PC-3 (cell line): ENCODE measurements at places on chromosomes 1 and 21. TPM values are rescaled to one million over a fixed set of nuclear protein-coding genes. Genes with fewer than 3 reads are reported as not detected.

DNA sequence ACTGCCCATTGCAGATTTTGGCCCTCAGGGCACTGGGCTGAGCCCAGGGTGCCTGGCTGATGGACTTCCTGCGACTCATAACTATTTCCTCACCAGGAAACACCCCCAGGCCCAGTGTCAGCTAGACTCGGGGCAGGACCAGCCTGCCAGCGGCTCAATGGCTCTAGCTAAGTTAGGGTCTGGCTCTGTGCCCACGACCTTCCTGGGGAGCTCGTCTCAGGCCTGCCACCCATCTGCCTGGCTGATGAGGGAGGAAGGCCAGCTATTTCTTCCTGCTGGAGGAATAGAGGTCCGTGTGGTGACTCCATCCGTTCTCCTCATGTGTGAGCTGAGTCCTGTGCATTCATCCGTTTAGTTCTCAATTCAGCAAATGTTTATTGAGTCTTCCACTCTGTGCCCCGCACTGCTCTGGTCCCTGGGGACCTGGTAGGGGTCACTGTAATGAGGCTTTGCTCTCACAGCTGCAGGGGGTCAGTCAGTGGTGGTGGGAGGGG is 44.5 kb downstream of the KIRREL1 start:
- no peaks in the 10 kb centered on the region for H3K27me3 ChIP-seq
- no peaks in the 10 kb centered on the region for H3K36me3 ChIP-seq

DNA sequence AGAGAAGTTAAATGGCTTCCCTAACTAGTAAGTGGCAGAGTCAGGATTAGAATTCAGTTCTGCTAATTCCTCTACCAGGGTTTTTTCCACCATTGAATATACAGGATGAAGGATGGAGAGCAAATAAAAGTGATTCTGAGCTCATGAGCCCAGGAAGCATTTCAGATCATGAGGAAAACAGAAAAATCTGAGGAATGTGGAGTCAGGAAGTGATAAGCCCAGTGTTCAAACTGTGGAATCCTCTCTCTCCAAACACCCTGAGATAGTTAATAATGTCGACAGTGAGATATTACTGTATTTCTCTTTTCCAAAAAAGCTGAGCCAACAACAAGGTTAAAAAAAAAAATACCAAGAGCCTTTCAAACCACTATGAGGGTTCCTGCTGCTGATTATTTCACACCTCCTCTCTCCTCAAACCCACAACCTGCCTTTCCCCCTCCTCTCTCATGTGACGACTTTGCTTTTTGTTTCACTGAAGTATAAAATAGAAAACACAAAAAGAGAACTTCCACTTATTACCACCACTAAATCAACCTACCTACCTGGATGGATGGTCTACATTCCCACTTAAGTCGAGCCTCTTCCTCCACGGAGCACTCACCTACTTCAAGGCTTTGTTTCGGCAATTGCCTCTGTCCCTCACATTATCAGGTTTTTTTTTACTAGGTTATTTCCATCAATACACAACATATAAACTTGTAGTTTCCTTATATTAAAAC is 8.9 kb downstream of the SLAMF1 start:
- H3K4me3 ChIP-seq: no peak overlapping the region
- H3K27me3 ChIP-seq: peaks cover 87% of the 10 kb centered on the region
- DNase-seq: no peak
- no peak overlapping the region for H3K27ac ChIP-seq
- H3K4me1 ChIP-seq: no peaks in the 10 kb centered on the region

The AMY2B gene
- 0.23 and 0.98 TPM in 2 replicates for total RNA-seq

GRCh38 chr21:40120940-40121575 is 253.8 kb downstream of the PCP4 start:
- H3K36me3 ChIP-seq: no peaks in the 10 kb centered on the region
- H3K4me3 ChIP-seq: no peak overlapping the region
- H3K27me3 ChIP-seq: no peaks in the 10 kb centered on the region; the same call in 1 of the 2 replicates
- no peaks in the 10 kb centered on the region for H3K4me1 ChIP-seq

The IQCC gene
- total RNA-seq: 8.5 and 11.8 TPM in 2 replicates

The RAB3B gene
- total RNA-seq: 4.5 and 5.0 TPM in 2 replicates

The PLEKHG5 gene
- total RNA-seq: 42.8 and 66.1 TPM in 2 replicates

The SLAMF6 gene
- total RNA-seq: not detected in 2 replicates

DNA sequence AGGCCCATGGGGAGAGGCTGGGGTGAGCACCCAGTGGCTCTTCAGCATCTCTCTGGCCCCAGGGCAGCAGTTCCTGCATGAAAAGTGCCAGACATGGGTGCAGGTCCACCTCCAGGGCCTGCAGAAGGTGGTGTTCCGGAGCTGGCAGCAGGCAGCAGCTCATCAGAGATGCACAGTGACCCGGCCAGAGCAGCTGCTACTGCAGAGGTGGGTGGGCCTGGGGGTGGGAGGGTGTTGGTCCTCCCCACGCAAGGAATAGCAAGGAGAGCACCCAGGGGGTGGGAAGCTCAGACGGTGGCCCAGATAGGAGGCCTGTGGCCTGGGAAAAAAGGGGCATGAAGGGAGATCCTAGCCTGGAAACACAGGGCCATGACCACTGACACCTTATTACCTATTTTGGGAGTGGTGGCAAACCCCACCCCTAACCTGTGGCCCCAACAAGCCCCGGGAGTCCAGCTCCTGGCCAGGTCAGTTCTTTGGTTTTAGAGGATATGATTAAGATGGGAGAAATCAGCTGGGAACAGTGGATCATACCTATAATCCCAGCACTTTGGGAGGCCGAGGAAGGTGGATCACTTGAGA is 20.2 kb downstream of the C1orf167 start:
- peaks cover 2% of the 10 kb centered on the region; the same call in 1 of the 2 replicates for H3K4me1 ChIP-seq
- no peaks in the 10 kb centered on the region for H3K36me3 ChIP-seq
- no peak overlapping the region for H3K27ac ChIP-seq
- H3K27me3 ChIP-seq: no peaks in the 10 kb centered on the region
- H3K4me3 ChIP-seq: no peak overlapping the region

GRCh38 chr1:59354709-59355337 is 57.9 kb downstream of the FGGY start:
- no peak for DNase-seq
- H3K4me3 ChIP-seq: no peak overlapping the region
- H3K27me3 ChIP-seq: no peaks in the 10 kb centered on the region
- H3K27ac ChIP-seq: no peak overlapping the region
- H3K36me3 ChIP-seq: no peaks in the 10 kb centered on the region

DNA sequence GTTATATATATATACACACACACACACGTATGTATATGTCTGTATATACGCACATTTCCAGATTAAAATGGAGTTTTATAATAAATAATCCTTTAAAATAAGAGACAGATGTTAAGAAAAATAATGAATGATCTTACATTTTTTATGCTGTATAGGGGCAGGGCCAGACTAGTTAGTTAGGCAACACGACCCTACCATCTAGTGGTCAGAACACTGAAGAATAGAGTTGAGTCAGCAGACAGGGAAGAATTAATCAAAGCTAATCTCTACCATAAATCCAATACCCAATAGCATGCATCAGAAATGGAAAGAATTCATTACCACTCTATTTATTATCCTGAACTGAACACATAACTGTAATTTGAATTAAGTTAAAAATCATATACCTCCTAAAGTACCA is 156.7 kb downstream of the BRINP3 start:
- peaks cover 40% of the 10 kb centered on the region for H3K27me3 ChIP-seq
- H3K36me3 ChIP-seq: no peaks in the 10 kb centered on the region
- H3K4me1 ChIP-seq: no peaks in the 10 kb centered on the region
- no peak overlapping the region for H3K27ac ChIP-seq
- DNase-seq: peak; percentile 75

The S100A13 gene
- 307 and 350 TPM in 2 replicates for total RNA-seq

DNA sequence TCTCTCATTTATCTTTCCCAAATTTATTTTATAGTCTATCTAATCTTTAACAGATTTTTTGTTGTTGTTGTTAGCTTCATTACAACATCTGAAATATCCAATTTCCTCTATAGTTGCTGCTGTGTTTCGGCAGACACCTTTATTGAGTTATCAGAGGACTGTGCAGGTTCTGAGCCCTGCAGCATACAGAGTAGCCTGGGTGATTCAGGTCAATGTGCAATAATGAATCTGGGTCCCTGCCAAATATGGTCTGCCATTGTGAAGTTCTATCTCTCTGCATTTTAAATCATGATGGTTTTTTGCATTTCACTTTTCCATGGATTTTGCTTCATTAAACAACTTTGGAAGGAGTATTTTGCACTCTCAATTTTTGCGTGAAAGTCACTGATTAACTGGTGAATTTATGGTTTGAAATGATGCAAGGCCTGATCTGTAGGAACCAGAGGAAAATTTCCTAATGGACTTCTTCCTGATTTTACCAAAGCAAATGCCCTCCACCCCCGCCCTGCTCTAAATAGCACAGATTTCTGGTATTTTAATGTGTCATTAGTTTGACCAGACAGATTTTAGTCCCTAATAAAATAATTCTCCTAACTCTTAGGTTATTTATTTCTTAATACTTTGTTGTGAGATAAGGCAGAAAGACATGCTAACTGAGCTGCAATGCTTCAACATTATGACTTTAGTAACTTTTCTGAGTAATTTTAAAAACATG is 402.3 kb downstream of the PTBP2 start:
- no peak overlapping the region for H3K27ac ChIP-seq

The ITLN1 gene
- not detected in 2 replicates for total RNA-seq

- no peaks in the 10 kb centered on the region for H3K27me3 ChIP-seq
- H3K4me1 ChIP-seq: no peaks in the 10 kb centered on the region
- no peak overlapping the region for H3K27ac ChIP-seq
- H3K36me3 ChIP-seq: no peaks in the 10 kb centered on the region
- DNase-seq: no peak
- H3K4me3 ChIP-seq: no peak overlapping the region
Observed at GRCh38 chr1:23895082-23895481, 18.1 kb downstream of the CNR2 start.

The RIPPLY3 gene
- 10.0 and 11.4 TPM in 2 replicates for total RNA-seq

The LORICRIN gene
- total RNA-seq: not detected in 2 replicates

- peak overlapping the region; percentile 46 for H3K4me3 ChIP-seq
- peak overlapping the region; percentile 91 for H3K27ac ChIP-seq
- peak; percentile 97 for DNase-seq
- H3K4me1 ChIP-seq: peaks cover 30% of the 10 kb centered on the region
- no peaks in the 10 kb centered on the region for H3K27me3 ChIP-seq
- peaks cover 9% of the 10 kb centered on the region for H3K36me3 ChIP-seq
Observed at GRCh38 chr1:155893389-155894142, 17.6 kb downstream of the RIT1 start.

DNA sequence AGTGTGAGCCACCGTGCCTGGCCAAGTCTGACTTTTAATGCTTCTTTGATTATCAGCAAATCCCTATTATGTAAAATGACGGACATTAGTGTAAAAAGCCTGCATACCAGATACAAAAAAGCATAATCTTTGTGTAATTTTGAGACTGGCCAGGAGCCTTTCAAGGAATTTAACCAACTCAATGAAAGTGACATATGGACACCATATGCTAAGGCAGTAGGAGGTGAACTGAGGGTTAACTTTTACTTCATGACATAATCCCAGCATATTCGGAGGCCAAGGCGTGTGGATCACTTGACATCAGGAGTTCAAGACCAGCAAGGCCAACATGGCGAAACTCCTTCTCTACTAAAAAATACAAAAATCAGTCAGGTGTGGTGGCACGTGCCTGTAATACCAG is 94.6 kb downstream of the EIF4G3 start:
- no peaks in the 10 kb centered on the region for H3K27me3 ChIP-seq
- DNase-seq: no peak
- peaks cover 3% of the 10 kb centered on the region; the same call in 1 of the 2 replicates for H3K4me1 ChIP-seq
- no peak overlapping the region for H3K27ac ChIP-seq

The L1TD1 gene
- total RNA-seq: not detected in 2 replicates

GRCh38 chr1:83692524-83693381 is 306.2 kb downstream of the TTLL7 start:
- no peak overlapping the region for H3K27ac ChIP-seq
- DNase-seq: peak; percentile 16
- peaks cover 15% of the 10 kb centered on the region; the same call in 1 of the 2 replicates for H3K27me3 ChIP-seq
- no peaks in the 10 kb centered on the region for H3K4me1 ChIP-seq
- no peaks in the 10 kb centered on the region for H3K36me3 ChIP-seq

The RGS13 gene
- total RNA-seq: 0.22 TPM in 1 of 2 replicates, not detected in the other

DNA sequence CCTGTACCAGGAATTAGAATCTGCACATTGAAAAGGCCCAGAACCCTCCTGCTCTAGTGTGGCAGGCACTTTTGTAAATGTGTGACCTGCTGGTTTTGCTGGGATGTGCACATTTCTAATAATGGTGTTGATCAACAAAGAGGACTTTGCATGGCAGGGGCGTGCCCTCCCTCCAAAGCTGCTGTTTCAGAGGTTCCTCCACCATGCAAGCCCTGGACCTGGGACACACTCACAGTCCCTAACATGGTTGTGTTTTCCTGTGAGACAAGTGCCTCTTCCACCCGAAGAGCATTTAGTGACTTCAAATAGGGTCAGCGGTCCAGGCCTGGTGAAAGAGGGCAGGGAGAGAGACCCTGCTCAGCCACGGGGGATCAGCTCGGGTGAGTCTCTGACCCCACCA is 28.1 kb downstream of the TENT5C start:
- no peak for DNase-seq
- peaks cover 51% of the 10 kb centered on the region for H3K4me1 ChIP-seq
- H3K27me3 ChIP-seq: no peaks in the 10 kb centered on the region
- H3K36me3 ChIP-seq: no peaks in the 10 kb centered on the region
- H3K27ac ChIP-seq: no peak overlapping the region
- H3K4me3 ChIP-seq: no peak overlapping the region

GRCh38 chr1:245091818-245092637 is 62.8 kb upstream of the KIF26B start:
- peak; percentile 97 for DNase-seq
- peak overlapping the region; percentile 1; the same call in 1 of the 2 replicates for H3K4me3 ChIP-seq
- peak overlapping the region; percentile 89 for H3K27ac ChIP-seq
- peaks cover 20% of the 10 kb centered on the region for H3K4me1 ChIP-seq

GRCh38 chr21:21831036-21831435 is 832.8 kb downstream of the NCAM2 start:
- no peak overlapping the region for H3K4me3 ChIP-seq
- no peaks in the 10 kb centered on the region for H3K27me3 ChIP-seq
- no peak for DNase-seq
- H3K4me1 ChIP-seq: no peaks in the 10 kb centered on the region

The S100A8 gene
- 0.29 TPM in 1 of 2 replicates, not detected in the other for total RNA-seq

GRCh38 chr1:173295995-173296394 is 88.9 kb upstream of the TNFSF4 start:
- DNase-seq: no peak
- H3K36me3 ChIP-seq: no peaks in the 10 kb centered on the region
- no peak overlapping the region for H3K4me3 ChIP-seq
- peaks cover 10% of the 10 kb centered on the region for H3K4me1 ChIP-seq
- H3K27ac ChIP-seq: no peak overlapping the region
- H3K27me3 ChIP-seq: no peaks in the 10 kb centered on the region

The PCSK9 gene
- total RNA-seq: 6.0 and 6.8 TPM in 2 replicates

The RGL1 gene
- total RNA-seq: 1.5 and 1.9 TPM in 2 replicates

GRCh38 chr1:157099633-157100009 is at the start of gene ETV3L:
Gene ETV3L, minus strand, starts transcription at chr1:157099808. Its CDS starts 285 bp downstream, at chr1:157099523.
- H3K27me3 ChIP-seq: no peaks in the 10 kb centered on the region
- H3K4me1 ChIP-seq: peaks cover 6% of the 10 kb centered on the region
- H3K27ac ChIP-seq: no peak within 1 kb of the TSS
- no peaks in the 10 kb centered on the region for H3K36me3 ChIP-seq
- no peak for DNase-seq
